Inflammatory macrophage (primary cell): ENCODE measurements at places on chromosomes 12 and 14.

- no peak for DNase-seq
Observed at GRCh38 chr12:80513211-80513610, 69.2 kb downstream of the PTPRQ start.

DNA sequence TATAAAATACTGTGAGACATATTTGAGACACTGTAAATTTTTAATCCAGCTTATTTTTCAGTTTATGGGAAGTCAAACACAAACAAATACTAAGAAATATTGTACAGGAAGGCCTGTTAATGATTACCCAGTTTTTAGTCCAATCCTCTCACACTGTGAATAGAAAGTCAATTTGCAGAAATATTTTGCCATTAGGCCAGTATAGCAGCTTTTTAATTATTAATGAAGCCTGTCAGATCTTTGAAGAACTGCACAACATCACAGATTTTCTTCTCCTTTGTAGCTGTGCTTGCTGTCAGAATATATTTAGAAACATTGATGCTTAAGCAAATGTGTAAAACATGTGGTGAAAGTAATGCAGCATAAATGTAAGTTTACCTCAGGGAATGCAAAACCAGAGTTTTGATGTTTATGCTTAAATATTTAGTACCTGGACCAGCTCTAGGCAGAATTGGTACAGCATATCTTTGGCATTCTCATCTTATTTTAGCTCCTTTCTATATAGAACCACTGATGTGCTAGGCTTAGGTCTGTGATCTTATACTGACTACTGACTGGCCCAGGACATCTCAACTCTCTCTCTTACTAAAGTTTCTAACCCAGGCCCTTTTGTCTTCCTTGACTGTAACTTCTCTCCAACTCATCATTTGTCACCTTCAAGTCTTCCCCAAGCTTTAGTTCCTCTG, 230.8 kb upstream of the NAV3 start:
- no peak for DNase-seq

- no peak for DNase-seq
Observed at GRCh38 chr12:3596703-3597415, 105.9 kb downstream of the PRMT8 start.

GRCh38 chr12:84982888-84983287, 53.2 kb downstream of the TSPAN19 start:
- no peak for DNase-seq

DNA sequence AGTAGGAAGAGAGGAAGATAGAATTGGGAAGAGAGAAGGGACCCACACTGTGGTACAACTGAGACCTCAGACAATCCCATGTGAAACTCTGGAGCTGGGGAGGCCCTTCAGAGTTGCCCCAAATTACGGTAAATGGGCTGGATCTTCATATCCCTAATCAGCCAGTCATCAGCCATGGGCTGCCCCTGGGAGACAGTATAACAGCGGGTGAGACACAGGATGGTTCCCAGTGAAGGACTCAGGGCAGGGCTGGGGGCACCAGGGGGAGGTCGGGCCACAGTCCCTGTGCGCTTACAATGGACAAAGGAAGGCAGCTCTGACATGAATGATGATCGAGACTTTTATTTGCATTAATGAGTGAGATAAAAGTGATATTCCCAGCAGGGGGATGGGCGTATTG, 74.2 kb upstream of the BDKRB2 start:
- no peak for DNase-seq

DNA sequence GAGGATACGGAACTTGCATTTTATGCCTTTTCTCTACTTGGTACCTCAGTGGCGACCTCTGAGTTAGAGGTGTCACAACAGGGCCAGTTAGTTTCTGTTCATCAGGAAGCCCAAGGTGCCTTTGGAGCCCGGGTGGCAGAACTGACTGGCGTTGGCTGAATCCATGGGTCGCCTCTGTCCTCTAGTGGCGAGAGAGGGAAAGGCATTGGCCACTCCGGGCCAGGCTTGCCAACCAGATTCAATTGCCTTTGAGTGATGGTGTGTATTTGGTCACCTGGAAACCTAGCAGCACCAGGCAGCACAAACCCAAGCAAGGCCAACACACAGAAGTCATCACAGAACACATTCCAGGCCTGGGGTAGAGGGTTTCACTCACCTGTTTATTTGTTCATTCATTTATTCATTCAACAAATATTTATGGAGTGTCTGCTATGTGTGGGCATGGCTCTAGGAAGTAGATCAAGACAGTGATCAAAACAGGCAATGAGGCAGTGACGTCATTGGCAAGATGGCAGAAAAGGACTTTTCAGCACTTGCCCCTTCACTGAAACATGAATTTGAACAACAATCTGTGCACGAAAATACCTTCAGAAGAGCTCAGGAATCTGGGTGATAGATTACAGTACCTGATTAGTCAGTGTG, 40.5 kb upstream of the KCNA5 start:
- peak; percentile 60 for DNase-seq

GRCh38 chr12:15172060-15172822, 49.0 kb downstream of the RERG start:
- no peak for DNase-seq

DNA sequence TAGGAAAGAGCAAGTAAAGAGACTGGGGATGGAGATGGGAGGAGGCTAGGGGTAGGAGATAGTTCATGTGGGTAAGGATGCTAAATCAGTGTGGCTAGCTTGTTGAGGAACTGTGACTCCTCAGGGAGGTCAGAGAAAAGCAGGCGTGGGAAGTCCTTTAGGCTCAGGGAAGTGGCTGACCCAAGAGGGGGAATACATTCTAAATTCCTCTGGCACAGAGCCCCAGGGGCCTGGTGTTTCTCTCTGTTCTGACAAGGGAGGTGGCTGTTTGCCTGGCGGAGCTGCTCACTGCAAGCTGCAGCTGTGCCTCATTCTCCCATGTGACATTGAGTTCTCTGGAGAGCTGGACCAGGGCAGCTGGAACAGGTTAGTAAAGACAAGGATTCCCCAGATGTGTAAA, 152.2 kb upstream of the SLC38A2 start:
- DNase-seq, result no peak

DNA sequence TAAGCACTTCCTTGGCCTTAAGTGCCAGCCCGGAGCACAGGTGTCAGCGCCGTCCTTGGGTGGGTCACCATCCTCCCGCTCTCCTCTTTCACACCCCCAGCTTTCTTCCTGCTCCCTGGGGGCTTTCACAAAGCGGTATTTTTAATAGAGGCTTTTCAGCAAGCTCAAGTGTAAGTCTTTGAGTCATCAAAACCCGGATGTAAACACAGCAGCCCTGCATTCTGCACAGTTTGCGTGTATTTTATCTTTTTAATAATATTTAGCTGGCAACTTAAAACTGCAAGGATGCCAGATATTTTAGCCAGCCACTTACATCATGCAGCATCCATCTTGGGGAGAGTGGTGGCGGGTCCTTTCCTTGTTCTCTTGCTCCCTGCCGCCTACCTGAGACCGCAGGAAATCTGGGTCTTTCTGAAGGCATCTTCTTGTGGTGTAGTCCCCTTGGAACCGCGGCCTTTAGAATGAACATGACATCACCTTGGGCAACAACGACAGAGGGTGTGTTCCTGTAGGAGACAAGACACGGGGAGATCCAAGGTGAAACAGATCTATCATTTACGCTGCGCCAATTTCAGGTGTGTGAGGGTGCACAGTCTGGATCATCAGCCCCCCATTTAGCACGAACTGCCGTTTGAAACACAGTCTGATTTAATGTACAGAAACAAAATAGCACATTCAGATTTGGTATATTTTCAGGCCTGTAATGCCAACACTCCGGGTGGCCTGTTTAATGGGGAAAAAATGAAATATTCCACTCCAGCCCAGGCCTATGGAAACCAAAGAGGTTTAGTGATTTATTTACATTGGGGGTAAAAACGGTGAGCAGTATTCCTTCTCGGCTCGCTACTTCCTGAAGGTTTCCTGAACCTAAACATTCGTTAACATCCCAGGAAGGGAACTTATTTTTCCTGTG, 12.5 kb upstream of the IRF2BPL start:
- DNase-seq, result peak; percentile 25

DNA sequence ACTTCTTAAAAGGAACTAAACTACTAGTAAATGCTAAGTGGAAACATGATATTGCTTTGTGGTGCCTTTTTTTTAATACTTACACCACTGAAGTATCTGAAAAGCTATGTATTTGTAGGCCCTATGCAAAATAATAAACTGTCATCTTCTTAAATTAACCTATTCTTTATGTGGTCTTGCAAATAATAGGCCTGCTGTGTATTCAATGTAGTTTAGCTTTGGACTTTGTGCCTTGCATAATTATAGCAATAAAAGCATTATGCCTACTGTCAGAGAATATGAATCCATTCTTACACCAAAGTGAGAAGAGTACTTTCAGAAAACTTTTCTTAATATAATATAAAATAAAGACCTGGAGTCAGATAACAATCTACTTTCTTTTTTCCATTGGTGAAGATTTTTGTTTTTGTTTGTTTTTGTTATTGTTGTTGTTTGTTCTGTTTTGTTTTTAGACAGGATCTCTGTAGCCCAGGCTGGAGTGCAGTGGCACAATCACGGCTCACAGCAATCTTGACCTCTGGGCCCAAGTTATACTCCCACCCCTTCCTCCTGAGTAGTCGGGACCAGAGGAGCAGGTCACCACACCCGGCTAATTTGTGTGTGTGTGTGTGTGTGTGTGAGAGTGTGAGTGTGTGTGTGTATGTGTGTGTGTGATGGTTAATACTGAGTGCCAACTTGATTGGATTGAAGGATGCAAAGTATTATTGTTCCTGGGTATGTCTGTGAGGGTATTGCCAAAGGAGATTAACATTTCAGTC, 213.8 kb downstream of the SLC6A15 start:
- no peak for DNase-seq

- no peak for DNase-seq
Observed at GRCh38 chr14:69922198-69922597, 43.0 kb downstream of the SMOC1 start.

DNA sequence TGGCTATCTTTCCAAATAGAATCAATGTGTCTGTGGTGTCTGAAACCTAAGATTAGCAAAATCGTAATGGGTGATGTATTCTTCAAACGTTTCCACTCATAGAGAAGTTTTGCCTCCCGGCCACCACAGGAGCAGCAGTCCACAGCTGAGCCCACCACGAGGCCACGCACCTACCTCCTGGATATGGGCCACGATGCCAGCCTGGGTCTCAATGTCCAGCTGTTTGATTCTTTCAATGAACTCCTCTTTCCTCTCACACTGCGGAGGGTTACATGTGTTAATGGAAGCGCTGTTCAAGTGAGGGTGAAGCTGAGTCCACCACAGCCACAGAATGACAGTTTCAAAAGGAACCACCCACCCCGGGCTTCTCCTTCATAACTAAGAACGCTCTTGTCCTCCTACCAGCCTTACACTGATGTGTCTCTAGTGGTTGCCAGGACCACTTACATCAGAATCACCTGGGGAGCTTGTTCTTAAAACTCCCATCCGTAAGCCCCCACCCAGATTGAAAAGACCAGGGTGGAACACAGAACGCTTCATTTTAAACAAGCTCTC, 75.3 kb downstream of the CCDC88C start:
- no peak for DNase-seq

- DNase-seq, result no peak
Observed at GRCh38 chr14:102985665-102986064, 63.2 kb downstream of the AMN start.

- DNase-seq, result no peak
Observed at GRCh38 chr14:21486640-21487087, 9.7 kb downstream of the TOX4 start.

DNA sequence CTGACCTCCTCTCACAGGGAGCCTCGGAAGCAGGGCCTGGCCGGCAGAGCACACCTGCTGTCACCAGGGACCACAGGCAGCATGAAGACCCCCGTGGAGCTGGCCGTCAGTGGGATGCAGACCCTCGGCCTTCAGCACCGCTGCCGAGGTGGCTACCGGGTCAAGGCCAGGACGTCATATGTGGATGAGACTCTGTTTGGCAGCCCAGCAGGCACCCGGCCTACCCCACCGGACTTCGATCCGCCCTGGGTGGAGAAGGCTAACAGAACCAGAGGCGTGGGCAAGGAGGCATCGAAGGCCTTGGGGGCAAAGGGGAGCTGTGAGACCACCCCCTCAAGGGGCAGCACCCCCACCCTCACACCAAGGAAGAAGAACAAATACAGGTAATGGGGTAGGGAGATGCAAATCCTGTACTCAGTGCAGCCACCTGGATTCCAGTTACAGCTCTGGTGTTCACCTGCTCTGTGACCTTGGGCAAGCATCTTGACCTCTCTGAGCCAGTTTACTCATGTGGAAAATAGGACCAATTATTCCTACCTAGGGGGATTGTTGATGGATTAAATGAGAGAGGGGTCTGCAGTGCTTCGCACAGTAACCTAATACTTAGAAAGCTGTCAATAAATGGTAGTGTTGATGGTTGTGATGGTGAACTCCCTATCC, 1.3 kb downstream of the RITA1 start:
- DNase-seq, result no peak

GRCh38 chr14:76647697-76648298, 113.5 kb upstream of the VASH1 start:
- DNase-seq, result peak; percentile 53

DNA sequence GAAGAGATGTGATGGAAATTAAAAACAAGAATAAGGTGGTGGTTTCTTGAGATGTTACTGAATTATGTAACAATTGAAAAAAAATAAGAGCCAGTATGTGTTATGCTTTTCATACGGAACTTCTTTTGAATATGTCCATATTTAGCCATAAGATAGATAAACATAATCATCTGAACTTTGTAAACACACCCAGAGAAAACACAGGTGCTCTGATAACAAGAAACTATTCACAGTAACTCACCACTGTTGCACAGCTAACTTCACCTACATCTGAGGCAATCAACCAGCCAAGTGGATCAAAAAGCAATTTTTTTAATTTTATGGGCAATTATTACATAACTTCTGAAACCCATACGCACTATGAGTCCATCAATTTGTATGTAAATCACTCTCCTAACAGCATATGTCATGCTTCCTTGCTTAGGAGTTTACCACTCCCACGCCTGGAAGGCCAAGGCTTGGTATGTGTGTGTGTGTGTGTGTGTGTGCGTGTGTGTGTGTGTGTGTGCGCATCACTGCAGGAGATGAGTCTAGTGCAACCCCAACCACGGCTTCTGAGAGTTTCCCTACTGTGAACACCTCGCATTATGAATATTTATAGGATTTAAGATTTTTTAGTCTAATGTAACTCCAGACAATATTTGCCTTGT, 443.4 kb downstream of the BCAT1 start:
- no peak for DNase-seq
